Activated CD4-positive, alpha-beta memory T cell treated with anti-CD3 and anti-CD28 coated beads for 36 hours (primary cell): ENCODE measurements at places on chromosomes 5 and 9. TPM values are rescaled to one million over a fixed set of nuclear protein-coding genes. Genes with fewer than 3 reads are reported as not detected.

GRCh38 chr9:123282362-123283047 is 14.1 kb upstream of the STRBP start:
- H3K27ac ChIP-seq = no peak overlapping the region
- peaks cover 3% of the 10 kb centered on the region for H3K27me3 ChIP-seq
- DNase-seq = no peak
- no peaks in the 10 kb centered on the region for H3K36me3 ChIP-seq
- peaks cover 8% of the 10 kb centered on the region for H3K4me1 ChIP-seq

- H3K27me3 ChIP-seq = peaks cover 7% of the 10 kb centered on the region
- no peak overlapping the region for H3K27ac ChIP-seq
- DNase-seq = no peak
- H3K36me3 ChIP-seq = no peaks in the 10 kb centered on the region
- H3K4me1 ChIP-seq = no peaks in the 10 kb centered on the region
- no peak overlapping the region for H3K4me3 ChIP-seq
These were observed 83.8 kb upstream of the FCN1 start for GRCh38 chr9:135001526-135001925.

The TMC1 gene
- not detected for total RNA-seq

- H3K4me1 ChIP-seq = no peaks in the 10 kb centered on the region
- no peaks in the 10 kb centered on the region for H3K36me3 ChIP-seq
- H3K27me3 ChIP-seq = no peaks in the 10 kb centered on the region
- DNase-seq = no peak
These were observed 444.9 kb upstream of the CYLC2 start for GRCh38 chr9:102550266-102550665.

- no peak for DNase-seq
- no peak overlapping the region for H3K27ac ChIP-seq
- no peaks in the 10 kb centered on the region for H3K27me3 ChIP-seq
- H3K36me3 ChIP-seq = peaks cover 27% of the 10 kb centered on the region
- no peak overlapping the region for H3K4me3 ChIP-seq
These were observed 204.5 kb downstream of the CWC27 start for GRCh38 chr5:64973215-64973614.

DNA sequence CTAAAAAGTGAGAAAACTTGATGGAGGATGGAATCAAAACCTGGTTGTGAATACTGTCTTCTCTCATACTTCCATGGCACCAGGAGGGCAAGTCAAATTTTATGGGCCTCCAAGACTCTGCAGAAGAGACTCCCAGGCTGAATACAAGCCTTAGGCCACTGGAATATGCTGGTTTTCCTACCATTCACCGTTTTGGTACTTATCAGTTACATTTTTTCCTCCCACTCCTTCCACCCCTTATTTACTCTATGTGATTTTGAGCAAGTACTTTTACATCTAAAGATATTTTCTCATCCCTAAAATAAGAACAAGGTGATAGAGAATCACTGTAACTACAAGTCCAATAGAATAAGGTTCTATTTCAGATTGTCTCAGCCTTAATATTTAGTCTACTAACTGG is 8.0 kb upstream of the LIX1 start:
- H3K27ac ChIP-seq = no peak overlapping the region
- H3K36me3 ChIP-seq = no peaks in the 10 kb centered on the region
- H3K4me3 ChIP-seq = no peak overlapping the region
- DNase-seq = no peak

The GNA14 gene
- not detected for total RNA-seq

GRCh38 chr5:137340881-137341280 is 158.2 kb downstream of the SPOCK1 start:
- no peak overlapping the region for H3K27ac ChIP-seq
- no peaks in the 10 kb centered on the region for H3K4me1 ChIP-seq
- DNase-seq = no peak
- peaks cover 3% of the 10 kb centered on the region for H3K27me3 ChIP-seq
- no peak overlapping the region for H3K4me3 ChIP-seq

DNA sequence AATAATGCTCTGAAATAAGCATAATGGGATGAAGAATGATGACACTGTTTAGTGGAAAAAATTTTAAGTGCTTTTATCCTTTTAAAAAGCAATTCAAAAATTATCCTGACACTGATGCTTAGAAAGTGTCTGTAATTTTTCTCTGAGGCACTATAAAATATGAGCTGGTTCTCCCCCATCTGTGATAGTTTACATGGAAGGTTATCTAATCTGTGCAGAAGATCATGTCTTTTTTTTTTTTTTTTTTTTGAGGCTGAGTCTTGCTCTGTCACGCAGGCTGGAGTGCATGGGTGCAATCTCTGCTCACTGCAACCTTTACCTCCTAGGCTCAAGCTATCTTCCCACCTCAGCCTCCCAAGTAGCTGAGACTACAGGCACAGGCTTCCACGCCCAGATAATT is 15.2 kb upstream of the TAF11L2 start:
- H3K4me1 ChIP-seq = no peaks in the 10 kb centered on the region
- no peaks in the 10 kb centered on the region for H3K27me3 ChIP-seq
- H3K36me3 ChIP-seq = no peaks in the 10 kb centered on the region
- H3K27ac ChIP-seq = no peak overlapping the region

GRCh38 chr9:125446561-125447094 is 185.0 kb downstream of the GAPVD1 start:
- no peak for DNase-seq
- H3K27me3 ChIP-seq = no peaks in the 10 kb centered on the region
- H3K36me3 ChIP-seq = peaks cover 6% of the 10 kb centered on the region
- no peaks in the 10 kb centered on the region for H3K4me1 ChIP-seq
- H3K27ac ChIP-seq = no peak overlapping the region
